CD4-positive, alpha-beta memory T cell (primary cell): ENCODE measurements at places on chromosomes 5 and 9.

- DNase-seq = no peak
Observed at GRCh38 chr9:95640336-95640735, 123.6 kb upstream of the PTCH1 start.

GRCh38 chr5:35736280-35736679 lies 118.6 kb downstream of the SPEF2 start:
- DNase-seq = no peak

- no peak for DNase-seq
Observed at GRCh38 chr9:120369608-120370220, 210.3 kb downstream of the CDK5RAP2 start.

- DNase-seq = no peak
Observed at GRCh38 chr5:147971472-147971871, 65.1 kb upstream of the C5orf46 start.

DNA sequence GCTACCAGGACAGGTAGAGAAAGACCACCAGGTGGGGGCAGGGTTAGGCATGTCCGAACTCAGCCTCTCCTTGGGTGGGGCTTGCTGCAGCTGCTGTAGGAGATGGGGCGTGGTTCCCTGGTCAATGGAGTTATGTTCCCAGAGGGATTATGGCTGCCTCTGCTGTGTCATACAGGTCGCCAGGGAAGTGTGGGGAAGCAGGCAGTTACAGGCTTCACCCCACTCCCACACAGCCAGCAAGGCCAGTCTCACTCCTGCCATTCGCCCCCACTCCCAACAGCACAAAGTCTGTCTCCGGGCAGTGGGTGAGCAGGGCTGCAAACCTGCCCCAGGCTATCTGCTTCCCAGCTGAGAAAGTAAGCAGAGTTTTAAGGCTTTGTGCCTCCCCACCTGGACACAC lies 20.0 kb upstream of the CEP72 start:
- no peak for DNase-seq

DNA sequence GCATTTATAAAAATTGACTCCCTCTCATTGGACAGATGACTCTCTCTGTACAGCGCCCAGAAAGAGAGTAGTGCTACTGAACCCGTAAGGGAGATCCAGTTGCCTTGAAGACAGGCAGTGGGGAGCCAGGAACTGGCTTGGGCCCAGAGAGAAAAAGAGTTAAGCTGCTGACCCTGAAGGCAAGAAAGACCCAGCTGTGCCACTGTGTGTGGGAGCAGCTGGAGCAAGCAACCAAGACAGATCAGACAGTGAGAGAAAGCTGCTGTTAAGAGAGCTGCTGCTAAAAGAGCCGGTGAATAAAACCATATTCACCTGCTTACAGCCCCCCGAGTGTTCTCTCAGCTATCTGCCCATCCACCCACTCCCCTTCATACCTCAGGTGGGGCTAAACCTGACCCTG lies 149.7 kb upstream of the ADAMTS16 start:
- no peak for DNase-seq

DNA sequence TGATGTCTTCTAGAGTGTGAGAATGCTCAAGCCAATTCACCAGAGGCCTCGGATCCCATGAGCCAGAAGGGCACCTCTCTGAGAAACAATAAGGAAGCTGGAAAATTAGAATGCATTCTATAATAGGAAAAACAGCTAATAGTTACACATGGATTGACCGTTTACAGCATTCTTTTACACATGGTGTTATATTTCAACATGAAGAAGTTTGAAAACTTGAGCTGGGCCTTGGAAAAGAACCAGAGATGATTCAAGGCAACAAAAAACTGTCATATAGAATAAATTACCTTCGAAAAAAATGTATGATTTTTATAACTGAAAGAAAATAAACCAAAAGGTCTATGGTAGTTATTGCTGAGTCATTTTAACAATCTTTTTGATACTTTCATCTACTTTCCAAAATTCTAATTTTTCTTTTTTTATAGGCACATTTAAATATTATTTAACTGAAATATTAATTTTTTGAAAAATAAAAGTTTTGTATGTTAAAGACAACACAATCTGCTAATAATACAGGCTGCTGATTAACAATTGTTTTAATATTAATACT lies 6.2 kb downstream of the SH3TC2 start:
- DNase-seq = no peak

GRCh38 chr5:612498-613424 lies 621 bp downstream of the CEP72 start:
- no peak for DNase-seq

DNA sequence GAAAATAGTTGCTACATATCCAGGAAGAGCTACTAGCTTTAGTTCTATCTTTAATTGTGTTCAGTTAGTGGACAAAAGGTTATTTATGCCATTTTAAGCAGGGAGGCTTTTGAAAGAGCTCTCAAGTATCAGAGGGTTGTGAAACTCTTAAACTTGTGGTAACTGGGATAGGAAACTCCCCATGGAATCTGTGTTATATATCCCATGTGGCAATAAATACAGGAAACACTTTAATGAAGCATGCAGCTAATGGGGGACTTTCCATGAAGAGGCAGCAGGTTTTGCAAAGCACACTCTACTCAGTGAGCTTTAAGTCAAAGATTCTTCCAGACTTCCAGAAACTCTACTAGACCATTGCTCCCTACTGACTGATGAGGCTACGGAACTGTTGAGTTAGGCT lies 805.0 kb upstream of the C9orf72 start:
- DNase-seq = no peak

- no peak for DNase-seq
Observed at GRCh38 chr5:109743770-109744212, 54.1 kb downstream of the MAN2A1 start.

DNA sequence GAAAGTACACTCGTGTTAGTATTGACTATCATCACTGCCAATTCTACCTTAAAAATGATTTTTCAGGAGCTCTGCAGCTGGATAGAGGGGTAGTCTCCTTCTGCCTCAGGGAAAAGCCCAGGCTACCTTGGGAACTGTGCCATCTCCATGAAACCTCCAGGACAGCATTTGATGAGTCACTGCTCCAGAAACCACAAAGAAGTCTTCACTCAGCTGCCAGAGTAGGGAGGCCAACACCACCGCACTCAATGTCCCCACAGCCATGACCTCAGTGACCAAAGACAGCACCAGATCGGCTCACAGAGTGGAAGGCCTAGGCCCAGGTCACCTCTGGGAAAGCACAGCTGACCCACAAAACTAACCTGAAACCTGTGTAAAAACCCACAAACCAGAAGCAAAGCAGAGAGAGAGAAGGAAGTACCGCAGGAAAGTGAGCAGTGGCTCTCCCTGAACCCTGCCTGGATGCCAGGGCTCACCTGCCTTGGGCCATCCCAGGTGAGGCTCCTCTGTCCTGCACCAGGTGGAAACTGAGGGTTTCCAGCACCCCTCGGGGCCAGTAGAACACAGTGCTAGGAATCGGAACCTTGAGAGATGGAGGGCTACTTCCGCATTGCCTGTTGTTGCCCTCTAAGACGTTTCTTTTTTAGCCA lies 30.0 kb downstream of the S1PR3 start:
- no peak for DNase-seq

DNA sequence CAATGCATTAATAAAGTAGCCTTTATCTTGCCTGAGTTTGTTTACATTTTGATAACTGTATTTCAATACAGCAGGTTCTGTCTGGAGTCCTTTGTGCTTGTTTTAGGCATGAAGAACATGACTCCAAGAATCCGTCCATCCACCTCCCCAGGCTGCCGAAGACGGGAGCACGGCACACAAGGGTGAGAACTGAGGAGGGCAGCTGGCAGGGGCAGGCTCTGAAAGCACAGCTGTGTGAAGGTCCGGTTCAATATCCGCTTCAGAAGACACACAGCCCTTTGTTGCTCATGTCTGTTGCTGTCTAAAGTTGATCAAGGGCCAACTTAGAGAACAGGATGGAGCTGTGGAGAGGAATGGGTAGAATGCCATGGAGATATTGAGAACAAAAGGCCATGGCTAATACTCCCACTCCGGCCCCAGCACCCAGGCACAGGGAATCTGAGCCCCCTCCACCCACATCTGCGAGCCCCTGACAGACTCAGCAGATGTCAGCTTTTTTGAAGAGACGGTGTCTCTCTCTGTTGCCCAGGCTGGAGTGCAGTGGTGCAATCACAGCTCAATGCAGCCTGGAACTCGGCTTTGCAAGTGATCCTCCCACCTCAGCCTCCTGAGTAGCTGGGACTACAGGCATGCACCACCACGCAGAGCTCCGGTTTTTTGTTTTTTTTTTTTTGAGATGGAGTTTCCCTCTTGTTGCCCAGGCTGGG lies 58.5 kb upstream of the GNE start:
- DNase-seq = no peak

GRCh38 chr5:146671561-146672295 lies 155.7 kb upstream of the GPR151 start:
- no peak for DNase-seq

DNA sequence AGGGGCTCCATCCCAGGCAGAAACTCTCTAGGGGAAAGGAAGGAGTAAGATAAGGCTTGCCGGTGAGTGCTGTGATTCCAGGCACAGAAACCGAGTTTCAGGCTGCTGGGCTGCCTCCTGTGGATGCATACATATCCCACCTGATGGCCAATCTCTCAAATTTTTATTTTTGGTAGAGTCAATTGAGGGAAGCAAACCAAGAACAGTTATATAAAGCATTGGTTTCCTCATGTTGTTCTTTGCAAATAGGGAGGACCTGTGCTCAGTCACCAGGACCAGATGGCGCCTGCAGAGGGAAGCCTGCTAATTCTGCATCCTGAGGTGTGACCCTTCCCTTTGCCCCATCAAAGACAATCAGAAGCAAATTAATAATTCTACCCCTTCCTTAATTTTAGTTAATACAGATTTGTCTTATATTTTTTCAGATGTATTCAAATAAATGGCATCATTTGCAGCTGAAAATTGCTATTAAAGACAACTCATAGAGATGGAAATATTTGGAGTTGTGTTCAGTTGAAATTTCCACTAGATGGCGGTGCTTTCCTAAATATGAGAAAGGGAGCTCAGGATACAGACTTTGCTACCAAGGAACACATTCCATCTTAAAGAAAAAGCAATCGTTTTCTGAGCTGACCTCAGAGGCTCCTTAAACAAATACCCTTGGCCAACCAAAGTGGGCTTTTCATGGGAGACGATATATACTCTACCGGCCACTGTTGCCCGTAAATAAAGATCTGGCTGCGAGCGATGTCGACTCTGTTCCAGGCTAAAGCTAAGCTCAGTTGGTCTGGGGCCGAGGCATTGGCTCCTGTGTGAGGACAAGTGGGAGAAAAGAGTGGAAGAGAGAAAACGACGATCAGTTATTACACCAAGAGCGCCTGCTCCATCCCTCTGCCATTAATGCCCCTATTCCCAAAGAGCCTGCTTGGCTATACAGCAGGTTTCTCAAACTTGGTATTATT lies 225.7 kb upstream of the KLF9 start:
- peak; percentile 40 for DNase-seq

GRCh38 chr5:119166026-119166425 lies 95.1 kb downstream of the DMXL1 start:
- DNase-seq = no peak

- no peak for DNase-seq
Observed at GRCh38 chr5:158769079-158769478, 330.6 kb downstream of the EBF1 start.

GRCh38 chr5:172603251-172603806 lies 37.7 kb upstream of the NEURL1B start:
- DNase-seq = no peak

DNA sequence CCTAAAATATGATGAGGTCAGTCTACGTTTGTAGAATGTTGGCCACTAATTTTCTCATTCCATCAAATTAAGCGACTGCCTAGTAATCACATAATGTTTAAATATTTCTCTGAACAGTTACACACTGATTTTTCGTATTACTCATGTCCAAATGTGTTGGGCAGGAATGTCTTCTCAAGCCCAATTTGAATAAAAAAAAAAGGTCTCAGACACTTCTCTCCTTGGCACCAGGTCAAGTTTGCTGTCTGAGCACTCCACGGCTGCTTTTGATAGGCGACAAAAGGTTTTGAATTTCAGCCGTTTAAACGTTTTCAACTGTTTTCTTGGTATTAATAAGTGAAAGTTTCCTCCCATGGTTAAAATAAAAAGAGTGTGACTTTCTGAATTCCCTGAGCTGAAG lies 542.1 kb downstream of the IRX1 start:
- DNase-seq = no peak

DNA sequence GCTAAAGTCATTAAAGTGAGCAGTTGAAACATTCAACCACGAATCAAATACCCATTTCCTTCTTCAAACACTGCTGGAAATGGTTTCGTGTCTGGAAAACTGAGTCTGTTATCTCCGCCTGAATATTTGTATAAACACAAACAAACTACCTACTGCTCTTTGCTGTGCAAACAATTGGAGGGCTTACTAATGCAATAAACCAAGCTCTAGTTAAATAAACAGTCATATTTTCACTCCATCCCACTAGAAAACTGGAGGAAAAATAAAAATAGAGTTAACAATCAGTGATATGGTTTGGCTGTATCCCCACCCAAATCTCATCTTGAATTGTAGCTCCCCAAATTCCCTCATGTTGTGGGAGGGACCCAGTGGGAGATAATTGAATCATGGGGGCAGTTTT lies 397.6 kb downstream of the RASEF start:
- DNase-seq = no peak

DNA sequence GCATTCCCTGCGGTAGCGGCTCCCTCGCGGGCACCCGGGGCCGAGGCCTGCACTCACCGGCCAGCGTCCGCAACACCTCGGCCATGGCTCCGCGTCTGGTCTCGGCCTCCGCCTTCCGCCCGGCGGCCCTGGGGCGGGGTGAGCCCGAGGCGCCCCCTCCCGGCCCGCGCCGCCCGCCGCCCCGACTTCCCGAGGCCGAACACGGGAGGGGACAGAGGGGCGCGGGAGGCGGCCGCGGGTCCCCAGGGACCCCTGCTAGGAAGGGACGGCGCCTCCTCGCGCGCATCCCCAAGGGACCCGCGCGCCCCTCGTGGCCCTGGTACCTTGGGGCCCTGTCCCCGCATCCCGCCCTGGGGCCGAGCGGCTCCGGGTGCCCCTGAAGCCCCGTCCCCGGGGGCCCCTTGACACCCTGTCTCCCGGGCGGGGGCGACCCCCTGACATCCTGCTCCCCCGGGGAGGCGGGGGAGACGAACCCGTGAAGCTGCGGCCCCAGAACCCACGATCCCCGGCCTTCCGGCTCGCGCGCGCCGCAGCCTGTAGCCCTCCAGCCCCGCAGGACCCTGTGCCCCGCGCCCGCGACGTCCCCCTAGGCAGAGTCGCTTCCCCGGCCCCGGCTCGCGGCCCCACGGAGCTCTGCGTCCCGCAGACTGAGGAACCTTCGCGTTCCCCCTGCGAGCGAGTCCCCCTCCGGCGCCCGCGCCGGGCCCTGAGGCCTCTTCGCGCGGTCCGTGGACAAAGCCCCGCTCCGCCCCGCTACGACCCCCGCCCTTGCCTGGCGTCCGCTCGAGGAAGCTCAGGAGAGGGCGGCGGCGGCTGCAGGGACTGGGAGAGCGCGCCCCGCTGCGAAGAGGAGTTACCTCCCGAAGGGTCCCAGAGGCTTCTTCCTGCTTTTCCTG lies at the start of gene ABO:
Gene ABO, minus strand, starts transcription at position 97 of the 896 bp plus-strand sequence.
- DNase-seq = no peak
